ENCODE measurements at places on chromosomes 6 and 20. TPM values are rescaled to one million over a fixed set of nuclear protein-coding genes. Genes with fewer than 3 reads are reported as not detected.

- peak; percentile 67 for DNase-seq
These were observed 40.3 kb upstream of the ANGPT4 start for GRCh38 chr20:956330-956951.

- DNase-seq = no peak
These were observed 164.9 kb downstream of the JARID2 start for GRCh38 chr6:15410752-15411151.

DNA sequence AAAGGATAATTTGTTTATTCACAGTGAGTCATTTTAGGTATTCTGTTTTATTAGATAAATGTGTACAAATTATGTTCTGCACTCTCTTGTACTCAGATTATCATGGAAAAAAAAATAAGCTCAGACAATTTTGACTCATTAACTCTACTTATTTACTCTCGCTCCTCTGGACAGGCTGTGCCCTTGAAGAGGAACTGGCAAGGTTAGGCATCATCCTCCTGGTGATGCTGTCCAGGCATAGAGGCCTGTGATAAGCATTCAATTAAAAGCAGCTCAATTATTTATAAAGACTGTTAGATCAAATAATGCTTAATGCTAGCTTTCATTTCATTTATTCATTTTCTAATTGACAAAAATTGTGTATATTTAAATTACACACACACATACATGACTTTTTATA is 518.5 kb downstream of the TENT5A start:
- DNase-seq = no peak

MAN1A1 gene
- total RNA-seq = 4.5 TPM

BHLHE23 gene
- not detected for total RNA-seq

FAM217A gene
- not detected for total RNA-seq

GRCh38 chr6:150208611-150209352 is 65.9 kb downstream of the PPP1R14C start:
- no peak for DNase-seq

- no peak for DNase-seq
These were observed 470.5 kb downstream of the COL12A1 start for GRCh38 chr6:74735304-74735703.

DNA sequence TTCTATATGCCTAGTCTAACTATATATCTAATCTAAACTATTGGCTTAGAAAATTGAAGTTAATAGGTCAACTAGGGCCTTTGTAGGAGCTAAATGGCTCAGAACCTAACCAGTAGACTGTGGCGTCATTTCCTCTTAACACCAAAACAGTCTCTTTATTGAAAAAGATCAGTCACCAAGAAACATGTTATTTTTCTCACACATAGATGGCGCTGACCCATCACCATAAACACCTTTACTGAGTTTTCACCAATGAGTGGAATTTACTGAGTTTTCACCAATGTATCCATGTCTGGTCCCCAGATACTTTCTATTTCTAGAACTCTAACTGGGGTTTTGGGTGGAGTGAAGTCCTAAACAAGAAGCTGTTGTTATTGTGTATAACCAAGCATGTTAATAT is 636.0 kb downstream of the BCKDHB start:
- DNase-seq = no peak

Data from CD4-positive, alpha-beta T cell (primary cell).